ENCODE measurements at places on chromosomes 1 and 21. TPM values are rescaled to one million over a fixed set of nuclear protein-coding genes. Genes with fewer than 3 reads are reported as not detected.

Gene FAM151A
- total RNA-seq = 0.14 TPM

Gene LRRC39
- not detected for total RNA-seq

Gene EDARADD
- 3.5 TPM for total RNA-seq

Gene AADACL4
- total RNA-seq = not detected

Gene OR2L3
- total RNA-seq = not detected

Gene RASAL2
- 20.8 TPM for total RNA-seq

Gene C1QB
- total RNA-seq = not detected

Gene FCGR1A
- total RNA-seq = not detected

Gene S100A12
- total RNA-seq = not detected

Gene LAPTM5
- 0.33 TPM for total RNA-seq

Gene BRDT
- not detected for total RNA-seq

Gene IL22RA1
- total RNA-seq = 9.6 TPM

Gene LDLRAD2
- 0.15 TPM for total RNA-seq

Gene CHRNB2
- 0.71 TPM for total RNA-seq

Gene ALPL
- 0.24 TPM for total RNA-seq

Gene TCEANC2
- 1.7 TPM for total RNA-seq

Gene PRAMEF33
- not detected for total RNA-seq

Gene NT5C1A
- total RNA-seq = not detected

Gene CASZ1
- total RNA-seq = 1.7 TPM

Gene ODR4
- total RNA-seq = 16.5 TPM

Gene PLA2G2F
- total RNA-seq = not detected

Gene RAP1GAP
- total RNA-seq = 14.5 TPM

Gene GBP2
- 0.77 TPM for total RNA-seq

Gene RAB25
- total RNA-seq = not detected

Gene CELA3A
- total RNA-seq = not detected

Gene USP24
- 15.3 TPM for total RNA-seq

Gene CREB3L4
- 9.4 TPM for total RNA-seq

Gene GNAT2
- total RNA-seq = not detected

Gene NBPF12
- total RNA-seq = 6.7 TPM

Gene TMEM269
- 0.08 TPM for total RNA-seq

Gene SHISAL2A
- total RNA-seq = 0.34 TPM

Gene C4BPA
- total RNA-seq = 0.52 TPM
